ENCODE measurements at places on chromosomes 5 and 9.

DNA sequence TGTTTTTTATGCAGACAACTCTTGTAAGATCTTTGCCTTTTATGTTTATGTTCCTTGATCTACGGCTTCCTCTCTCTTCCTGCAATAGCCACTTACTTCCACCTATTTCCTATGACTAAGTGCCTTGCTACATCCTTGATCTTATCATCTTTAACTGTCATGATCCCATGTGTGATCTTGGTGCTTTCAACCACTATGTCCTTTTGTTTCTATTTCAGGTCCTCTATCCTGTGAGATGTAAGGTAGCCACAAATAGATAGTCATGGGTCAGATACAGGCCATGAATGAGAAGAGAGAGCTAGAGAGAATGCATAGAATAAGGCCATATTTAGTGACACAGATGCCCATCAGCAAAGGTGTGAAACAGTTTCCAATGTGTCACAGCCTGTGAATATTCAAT, 243.6 kb upstream of the HAPLN1 start:
- no peak for DNase-seq

- DNase-seq = no peak
These were observed 279.3 kb upstream of the ANKRD55 start for GRCh38 chr5:56512313-56512996.

DNA sequence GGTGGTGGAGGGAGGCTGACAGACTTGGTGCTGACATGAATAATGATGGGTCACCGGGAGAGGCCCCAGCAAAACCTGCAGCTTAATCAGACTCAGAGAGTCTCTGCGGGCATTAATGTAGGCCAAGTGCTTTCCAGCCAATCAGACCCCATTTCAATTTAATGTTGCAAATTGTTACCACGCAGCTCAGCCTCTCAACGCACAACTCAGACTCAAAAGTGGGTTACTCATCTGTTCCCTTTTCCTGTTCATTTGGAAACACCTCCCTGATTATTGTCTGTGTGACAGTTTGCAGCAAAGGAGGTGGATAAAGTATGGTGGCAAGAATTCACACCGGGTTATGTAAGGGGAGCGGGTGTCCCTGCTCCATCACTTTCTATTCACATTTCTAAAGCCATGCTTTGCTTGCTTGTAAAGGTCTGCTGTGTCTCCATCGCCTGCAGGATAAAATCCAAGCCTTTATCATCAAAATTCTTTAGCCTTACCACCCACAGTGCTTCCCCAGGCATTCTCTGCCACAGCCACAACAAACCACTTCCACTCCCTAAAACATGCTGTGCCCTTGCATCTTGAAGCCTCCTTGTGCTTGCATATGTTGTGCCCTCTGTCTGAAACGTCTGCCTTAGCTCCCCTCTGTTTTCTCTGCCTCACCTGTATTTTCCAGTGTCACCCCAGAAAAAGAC, 156.5 kb downstream of the ASTN2 start:
- DNase-seq = no peak

DNA sequence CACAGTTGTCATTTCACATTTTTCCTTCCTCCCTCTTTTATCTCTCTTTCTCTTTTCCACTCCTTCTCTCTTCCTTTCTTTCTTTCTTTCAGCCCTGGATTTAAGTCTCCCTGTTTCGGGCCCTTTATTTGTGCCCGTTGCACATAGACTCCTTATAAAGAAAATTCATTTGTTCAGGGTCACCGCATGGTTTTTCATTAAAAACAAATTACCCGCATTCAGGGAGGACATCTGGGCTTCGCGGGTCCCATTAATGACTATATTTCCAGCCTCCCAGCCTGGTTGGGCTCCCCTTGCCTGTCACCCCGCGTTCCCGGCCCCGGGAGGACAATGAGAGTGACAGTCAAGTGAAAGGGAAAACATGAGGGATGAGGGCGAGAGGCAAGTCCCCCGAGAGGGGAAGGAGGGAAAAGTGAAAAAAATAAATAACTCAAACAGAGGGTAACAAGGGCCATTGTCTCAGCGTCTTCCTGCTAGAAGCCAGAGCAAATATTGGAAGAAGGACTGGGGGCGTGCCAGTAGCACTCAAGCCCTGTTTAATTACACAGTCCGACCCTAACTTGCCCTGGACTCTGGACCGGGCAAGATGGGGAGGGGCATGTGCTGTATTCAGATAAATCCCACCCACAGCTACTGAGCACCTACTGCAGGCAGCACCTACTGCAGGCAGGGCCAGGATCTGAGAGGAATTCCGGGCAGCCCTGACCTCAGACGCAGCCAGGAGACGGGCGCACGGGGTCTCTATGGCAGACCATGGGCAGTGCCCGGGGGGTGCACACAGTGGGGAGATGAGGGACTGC, 166.2 kb downstream of the PAX5 start:
- no peak for DNase-seq

DNA sequence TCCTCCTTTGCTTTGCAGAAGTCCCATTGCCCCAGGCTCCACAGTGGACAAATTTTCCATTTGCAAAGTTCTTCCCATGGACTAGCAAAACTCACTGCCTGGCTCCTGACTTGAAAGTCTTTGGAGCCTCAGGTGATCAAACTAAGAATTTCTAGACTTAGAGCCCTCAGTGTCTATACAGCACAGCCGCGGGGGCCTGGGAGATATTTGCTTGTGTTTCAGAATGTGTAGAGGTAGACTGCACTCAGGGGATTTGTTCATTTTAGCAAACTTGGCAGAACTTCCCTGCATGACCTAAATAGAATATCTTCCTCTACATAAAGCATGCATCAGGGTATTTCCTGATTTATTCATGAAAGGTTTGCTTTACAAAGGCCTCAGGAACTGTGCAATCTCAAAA, 384.2 kb upstream of the ZNF462 start:
- no peak for DNase-seq
